ENCODE measurements at places on chromosomes 1 and 21.

GRCh38 chr1:38152351-38153065, 105.9 kb upstream of the POU3F1 start:
- no peak for DNase-seq

GRCh38 chr21:18812308-18812707, 408.7 kb upstream of the TMPRSS15 start:
- DNase-seq, result no peak

DNA sequence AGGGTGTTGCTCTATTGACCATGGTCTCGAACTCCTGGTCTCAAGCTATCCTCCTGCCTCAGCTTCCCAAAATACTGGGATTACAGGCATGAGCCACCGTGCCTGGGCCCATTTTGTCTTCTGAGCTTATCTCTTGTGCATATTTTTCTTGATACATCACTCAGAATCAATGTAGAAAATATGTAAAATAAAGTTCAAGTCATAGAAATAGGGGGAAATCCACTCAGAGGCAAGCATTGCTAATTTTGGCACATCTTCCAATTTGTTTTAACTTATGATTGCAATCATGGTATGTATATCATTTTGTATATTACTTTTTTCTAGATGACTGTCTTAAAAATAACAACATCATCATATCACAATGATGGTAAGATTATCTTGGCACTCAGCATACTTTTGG, 21.6 kb downstream of the RIT1 start:
- DNase-seq, result peak; percentile 47

DNA sequence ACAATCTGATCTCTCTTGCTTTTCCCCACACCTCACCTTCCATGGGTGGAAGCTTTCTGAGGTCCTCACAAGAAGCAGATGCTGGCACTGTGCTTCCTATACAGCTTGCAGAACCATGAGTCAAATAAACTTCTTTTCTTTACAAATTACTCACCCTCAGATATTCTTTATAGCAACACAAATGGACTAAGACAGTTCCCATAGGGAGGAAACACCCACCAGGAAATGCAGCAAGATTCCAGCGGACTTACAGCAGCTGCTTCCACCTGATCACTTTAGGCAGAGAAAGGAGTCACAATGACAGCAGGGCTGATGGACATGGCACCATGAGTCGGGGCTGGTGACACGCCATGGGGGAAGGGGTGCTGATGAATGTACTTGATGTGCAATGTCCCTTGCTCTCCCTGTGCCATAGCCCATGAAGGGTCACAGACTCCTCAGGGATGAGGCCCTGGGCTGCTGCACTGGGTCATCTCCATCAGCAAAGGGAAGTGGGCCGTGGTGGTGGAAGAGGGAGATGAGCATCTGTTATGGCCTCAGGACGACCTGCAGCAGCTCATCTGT, 53.9 kb downstream of the PRSS38 start:
- DNase-seq, result no peak

DNA sequence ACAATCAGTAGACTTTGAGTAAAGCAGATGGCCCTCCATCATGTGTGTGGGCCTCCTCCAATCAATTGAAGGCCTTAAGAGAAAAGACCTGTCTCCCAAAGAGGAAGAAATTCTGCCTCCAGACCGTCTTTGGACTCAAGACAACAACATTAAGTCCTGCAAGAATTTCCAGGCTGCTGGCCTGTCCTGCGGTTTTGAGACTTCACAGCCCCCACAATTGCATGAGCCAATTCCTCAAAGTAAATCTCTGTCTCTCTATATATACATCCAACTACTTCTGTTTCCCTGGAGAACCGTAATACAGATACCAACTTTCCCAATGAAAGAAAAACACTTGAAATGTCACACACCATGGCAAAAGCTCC, 16.4 kb downstream of the REG4 start:
- peak; percentile 38 for DNase-seq

DNA sequence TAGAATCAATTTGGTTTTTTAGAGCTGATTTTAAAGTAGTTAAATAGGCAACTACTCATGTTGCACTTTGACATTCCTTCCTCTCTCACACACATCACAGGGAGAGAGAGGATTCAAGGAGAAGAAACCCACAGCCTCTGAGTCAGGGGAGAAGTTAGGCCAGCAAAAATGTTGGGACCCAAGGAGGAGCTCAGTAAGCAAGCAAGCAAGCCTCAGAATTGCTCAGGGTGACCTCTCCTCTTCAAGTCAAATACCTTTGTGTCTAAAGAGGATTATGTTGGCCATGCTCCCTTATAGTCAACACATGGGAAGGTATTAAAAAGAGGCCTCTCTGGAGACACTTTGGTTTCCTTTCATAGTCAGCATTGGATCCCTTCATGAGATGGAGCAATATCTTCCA, 80.5 kb upstream of the WARS2 start:
- DNase-seq, result peak; percentile 4

DNA sequence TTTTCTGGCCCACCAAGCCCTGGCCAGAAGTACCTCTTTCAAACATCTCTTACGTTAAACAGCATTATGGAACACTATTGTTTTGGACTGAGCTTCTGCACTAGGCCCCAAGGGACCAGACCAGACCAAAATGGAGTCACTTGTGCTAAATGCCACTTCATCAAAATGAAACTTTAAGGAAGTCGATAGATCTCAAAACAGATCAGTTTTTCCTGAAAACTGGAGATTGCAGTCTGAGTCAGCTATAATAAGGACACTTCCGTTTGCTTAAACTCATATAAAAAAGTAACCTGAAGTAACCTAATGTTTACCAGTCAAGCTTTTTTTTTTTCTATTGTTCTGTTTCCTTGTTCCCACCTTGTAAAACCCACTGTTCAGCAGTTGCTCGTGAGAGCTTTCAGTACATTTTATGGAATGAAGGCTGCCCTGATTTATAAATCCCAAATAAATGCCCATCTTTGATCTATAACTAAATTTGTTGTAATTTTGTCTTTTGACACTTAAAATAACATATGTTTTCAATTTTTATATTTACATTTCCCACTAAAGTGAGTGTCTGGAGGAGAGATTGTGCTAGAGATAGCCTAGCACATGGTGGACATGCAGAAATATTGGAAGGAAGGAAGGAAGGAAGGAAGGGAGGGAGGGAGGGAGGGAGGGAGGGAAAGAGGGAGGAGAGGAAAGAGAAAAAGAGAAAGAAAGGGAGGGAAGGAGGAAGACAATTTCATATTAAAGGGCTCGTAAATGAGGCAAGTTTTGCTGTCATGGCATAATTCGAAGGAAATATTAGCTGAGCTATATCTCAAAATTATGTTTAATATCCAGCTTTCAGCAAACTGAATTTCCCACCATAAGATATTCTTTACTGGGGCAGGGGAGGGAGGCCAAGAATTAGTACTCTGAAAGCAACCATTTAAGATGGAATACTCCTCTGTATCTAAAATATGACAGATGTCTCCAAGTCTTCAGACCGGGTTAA, 77.0 kb upstream of the CXADR start:
- no peak for DNase-seq

- peak; percentile 85 for DNase-seq
These were observed 20.7 kb upstream of the LGALS8 start for GRCh38 chr1:236502972-236503639.

Measured in fibroblast of pulmonary artery (primary cell).